ENCODE measurements at places on chromosomes 6 and 20. TPM values are rescaled to one million over a fixed set of nuclear protein-coding genes. Genes with fewer than 3 reads are reported as not detected.

The CCDC170 gene
- 0.04 TPM for polyA plus RNA-seq

The SLC12A5 gene
- 0.77 TPM for polyA plus RNA-seq

The TRIM10 gene
- polyA plus RNA-seq = not detected

The HEY2 gene
- 1.00 TPM for polyA plus RNA-seq

The CCN6 gene
- polyA plus RNA-seq = not detected

The SLPI gene
- 1,481 TPM for polyA plus RNA-seq

The FAM83D gene
- polyA plus RNA-seq = 32.6 TPM

The CNR1 gene
- polyA plus RNA-seq = 0.74 TPM

The LY6G6F gene
- polyA plus RNA-seq = not detected

The CENPW gene
- polyA plus RNA-seq = 28.8 TPM

The BMP2 gene
- polyA plus RNA-seq = 1.4 TPM

The TNF gene
- 0.71 TPM for polyA plus RNA-seq

The SEL1L2 gene
- not detected for polyA plus RNA-seq

The HTR1B gene
- 0.04 TPM for polyA plus RNA-seq

The SERAC1 gene
- polyA plus RNA-seq = 6.1 TPM

The SAMD3 gene
- 0.18 TPM for polyA plus RNA-seq

The ULBP3 gene
- 1.9 TPM for polyA plus RNA-seq

The SLC35B3 gene
- polyA plus RNA-seq = 10.8 TPM

The PACSIN1 gene
- 0.04 TPM for polyA plus RNA-seq

The SLC22A16 gene
- polyA plus RNA-seq = not detected

The ENTPD6 gene
- polyA plus RNA-seq = 26.4 TPM

The GGTLC1 gene
- not detected for polyA plus RNA-seq

The EPB41L1 gene
- polyA plus RNA-seq = 30.2 TPM

The SMAP1 gene
- polyA plus RNA-seq = 19.2 TPM

The CST2 gene
- 0.15 TPM for polyA plus RNA-seq

The RIPOR2 gene
- polyA plus RNA-seq = 0.41 TPM

The C20orf141 gene
- not detected for polyA plus RNA-seq

The SPAG4 gene
- 3.8 TPM for polyA plus RNA-seq

The HDGFL1 gene
- not detected for polyA plus RNA-seq

The NDUFAF5 gene
- polyA plus RNA-seq = 21.7 TPM

The MATN4 gene
- polyA plus RNA-seq = 0.08 TPM

The SLC17A9 gene
- 1.0 TPM for polyA plus RNA-seq

The CCN5 gene
- 24.5 TPM for polyA plus RNA-seq

The TMEM244 gene
- polyA plus RNA-seq = not detected

The GSTA1 gene
- 3.1 TPM for polyA plus RNA-seq

The TUBB2B gene
- 8.4 TPM for polyA plus RNA-seq

The CTSZ gene
- 17.0 TPM for polyA plus RNA-seq

The DIDO1 gene
- 17.3 TPM for polyA plus RNA-seq

Data from esophagus (tissue), 2 donors.